ENCODE measurements at places on chromosomes 3 and 15. TPM values are rescaled to one million over a fixed set of nuclear protein-coding genes. Genes with fewer than 3 reads are reported as not detected.

DNA sequence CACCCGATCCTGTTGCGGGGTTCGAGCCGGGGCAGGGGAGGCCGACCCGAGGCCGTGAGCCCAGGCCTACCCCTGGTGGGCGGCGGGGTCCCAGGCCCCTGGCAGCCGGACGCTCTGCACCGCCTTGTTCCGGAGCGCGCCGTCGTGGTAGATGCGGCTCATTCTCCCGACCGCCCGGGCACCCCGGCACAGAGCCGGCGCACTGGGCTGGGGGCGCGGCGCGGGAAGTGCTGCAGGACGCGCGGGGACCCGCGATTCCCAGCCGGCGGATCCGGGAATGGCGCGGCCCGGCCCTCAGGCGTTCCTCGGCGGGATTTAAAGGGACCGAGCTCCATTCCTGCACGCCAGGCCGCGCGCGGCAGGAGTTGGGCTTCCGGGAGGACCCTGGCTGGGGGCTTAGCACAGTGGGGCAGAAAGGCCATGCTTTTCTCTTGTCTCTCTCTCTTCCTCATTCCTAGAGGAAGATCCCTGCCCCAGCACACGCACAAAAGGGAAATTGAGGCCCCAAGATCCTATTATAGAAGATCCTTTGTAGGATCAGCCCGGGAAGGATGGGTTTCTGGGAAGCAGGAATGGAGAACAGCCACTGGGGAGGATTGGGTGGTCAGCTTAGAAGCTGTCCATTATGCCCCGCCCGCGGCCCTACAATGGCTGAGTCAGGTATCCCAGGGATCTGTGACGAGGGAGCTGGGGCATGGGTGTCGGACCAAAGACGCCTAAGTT, at the start of gene ARPIN:
Gene ARPIN (minus strand): TSS at position 279 of the 723 bp plus-strand sequence. CDS start 117 bp downstream, at position 162.
- H3K4me1 ChIP-seq: peaks cover 27% of the 10 kb centered on the region
- no peaks in the 10 kb centered on the region for H3K36me3 ChIP-seq
- no peak within 1 kb of the TSS for H3K27ac ChIP-seq
- H3K4me3 ChIP-seq: peak within 1 kb of the TSS; percentile 76
- DNase-seq: peak; percentile 52

The ARRDC4 gene
- 39.8 TPM for total RNA-seq

DNA sequence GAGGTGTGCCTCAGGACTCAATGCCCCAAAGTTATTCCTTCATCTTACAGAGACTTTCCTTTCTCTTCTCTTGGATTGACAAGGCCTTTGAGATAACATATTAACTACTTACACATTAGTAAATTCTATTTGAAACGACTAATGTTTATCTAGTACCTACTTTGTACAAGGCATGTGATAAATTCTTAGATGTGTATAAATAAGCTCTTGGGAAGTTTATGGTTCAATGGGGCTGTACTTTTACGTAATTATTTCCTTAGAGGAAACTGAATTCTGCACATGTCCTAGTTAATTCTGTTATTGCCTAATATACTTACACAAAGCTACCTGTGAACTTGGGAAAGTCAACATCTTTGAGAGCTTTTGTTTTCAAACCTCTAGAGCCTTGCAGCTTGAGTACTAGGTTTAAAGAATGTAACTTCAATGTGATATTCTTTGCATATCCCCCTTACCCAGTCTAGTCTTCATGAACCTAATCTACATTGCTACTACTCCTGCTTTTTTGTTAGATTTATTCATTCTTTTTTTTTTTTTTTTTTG, 58.5 kb upstream of the RAP2B start:
- H3K36me3 ChIP-seq: no peaks in the 10 kb centered on the region
- H3K4me3 ChIP-seq: no peak overlapping the region
- H3K27me3 ChIP-seq: no peaks in the 10 kb centered on the region
- peak; percentile 9 for DNase-seq
- no peak overlapping the region for H3K27ac ChIP-seq

GRCh38 chr3:122754929-122755328, 38.7 kb downstream of the HSPBAP1 start:
- H3K4me3 ChIP-seq: no peak overlapping the region
- no peaks in the 10 kb centered on the region for H3K27me3 ChIP-seq
- no peak overlapping the region for H3K27ac ChIP-seq
- H3K36me3 ChIP-seq: peaks cover 36% of the 10 kb centered on the region
- no peaks in the 10 kb centered on the region for H3K4me1 ChIP-seq
- DNase-seq: peak; percentile 74

GRCh38 chr15:78130466-78131294, 565 bp downstream of the CIB2 start:
- no peak for DNase-seq
- H3K27ac ChIP-seq: peak overlapping the region; percentile 59
- no peaks in the 10 kb centered on the region for H3K36me3 ChIP-seq
- H3K27me3 ChIP-seq: no peaks in the 10 kb centered on the region
- peak overlapping the region; percentile 72 for H3K4me3 ChIP-seq
- H3K4me1 ChIP-seq: peaks cover 5% of the 10 kb centered on the region

GRCh38 chr3:63936925-63937324, 24.7 kb upstream of the SCAANT1 start:
- peaks cover 14% of the 10 kb centered on the region for H3K36me3 ChIP-seq
- peaks cover 44% of the 10 kb centered on the region for H3K4me1 ChIP-seq
- DNase-seq: no peak
- H3K27me3 ChIP-seq: no peaks in the 10 kb centered on the region
- H3K27ac ChIP-seq: peak overlapping the region; percentile 57
- H3K4me3 ChIP-seq: no peak overlapping the region

GRCh38 chr3:172581757-172582166, 58.5 kb upstream of the TNFSF10 start:
- peak overlapping the region; percentile 76 for H3K27ac ChIP-seq
- H3K4me3 ChIP-seq: no peak overlapping the region
- DNase-seq: no peak

The IL5RA gene
- total RNA-seq: not detected

DNA sequence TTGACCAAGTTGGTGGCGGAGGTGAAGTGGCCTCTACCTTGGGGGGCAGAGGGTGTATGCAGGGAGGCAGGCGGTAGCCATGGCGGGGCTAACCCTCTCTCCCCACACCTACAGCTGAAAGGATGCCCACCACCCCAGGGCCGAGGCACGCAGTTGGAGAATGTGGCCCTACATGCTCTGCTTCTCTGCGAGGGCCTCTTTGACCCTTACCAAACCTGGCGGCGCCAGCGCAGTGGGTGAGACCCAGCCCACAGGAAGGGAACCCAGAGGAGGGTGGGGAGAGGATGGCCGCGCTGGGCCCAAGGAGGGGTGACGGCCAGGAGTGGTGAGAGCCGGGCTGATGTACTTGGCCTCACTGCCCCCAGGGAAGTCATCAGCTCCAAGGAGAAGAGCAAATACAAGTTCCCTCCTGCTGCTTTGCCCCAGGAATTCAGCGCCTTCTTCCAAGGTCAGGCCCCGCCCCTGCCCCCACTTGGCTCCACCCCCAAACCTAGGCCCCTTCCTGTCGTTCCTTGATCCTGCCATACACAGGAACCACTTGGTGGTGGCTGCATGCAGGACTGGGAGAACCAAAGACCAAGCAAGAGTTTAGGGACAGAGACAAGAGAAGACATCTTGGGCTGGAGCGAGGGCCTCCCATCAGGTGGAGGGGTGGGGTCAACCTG, 9.8 kb downstream of the NBEAL2 start:
- no peak for DNase-seq
- H3K27ac ChIP-seq: no peak overlapping the region
- H3K4me3 ChIP-seq: no peak overlapping the region
- peaks cover 12% of the 10 kb centered on the region for H3K4me1 ChIP-seq
- H3K36me3 ChIP-seq: peaks cover 4% of the 10 kb centered on the region

DNA sequence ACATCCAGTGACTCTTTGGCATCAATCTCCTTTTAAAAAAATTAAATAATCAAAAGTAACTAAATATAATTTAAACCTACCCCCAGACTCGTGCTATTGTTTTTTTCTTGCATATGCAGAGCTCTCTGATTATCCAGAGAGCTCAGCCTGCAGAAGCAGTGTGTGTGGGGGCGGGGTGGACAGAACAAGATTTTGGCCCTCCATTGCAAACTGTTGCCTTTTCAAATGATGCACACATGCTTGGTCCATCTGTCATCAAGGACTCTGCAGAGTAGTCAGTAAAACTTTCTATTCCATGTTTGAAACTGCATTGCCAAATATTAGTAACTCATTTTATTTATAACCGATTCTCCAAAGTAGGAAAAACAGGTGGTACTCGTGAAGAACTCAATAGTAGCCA, 28.6 kb upstream of the STXBP5L start:
- H3K36me3 ChIP-seq: no peaks in the 10 kb centered on the region
- H3K27me3 ChIP-seq: peaks cover 72% of the 10 kb centered on the region
- DNase-seq: no peak
- H3K4me3 ChIP-seq: no peak overlapping the region

GRCh38 chr3:38115645-38116427, 21.1 kb downstream of the ACAA1 start:
- no peaks in the 10 kb centered on the region for H3K4me1 ChIP-seq
- peaks cover 12% of the 10 kb centered on the region for H3K27me3 ChIP-seq
- no peak overlapping the region for H3K4me3 ChIP-seq
- no peak for DNase-seq
- no peak overlapping the region for H3K27ac ChIP-seq
- peaks cover 11% of the 10 kb centered on the region for H3K36me3 ChIP-seq

DNA sequence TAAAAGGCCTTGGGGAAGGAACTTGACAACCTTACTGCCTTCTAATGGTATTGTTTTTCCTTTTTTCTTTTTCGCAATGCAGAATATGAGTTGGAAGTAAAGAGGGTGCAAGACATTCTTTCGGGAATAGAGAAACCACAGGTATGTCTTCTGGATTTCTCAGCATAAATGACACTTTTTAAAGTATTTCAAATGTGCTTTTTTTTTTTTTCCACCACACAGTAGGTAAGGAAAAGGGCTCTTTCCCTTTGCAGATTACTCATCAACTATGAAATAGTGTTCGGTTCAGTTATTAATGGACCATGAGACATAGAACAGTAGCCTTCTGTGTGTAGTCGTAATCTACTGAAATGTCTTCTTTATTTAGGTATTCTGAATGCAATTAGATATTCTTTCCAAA, 162.4 kb downstream of the GHSR start:
- DNase-seq: peak; percentile 38
- no peak overlapping the region for H3K4me3 ChIP-seq
- H3K36me3 ChIP-seq: peaks cover 49% of the 10 kb centered on the region
- H3K4me1 ChIP-seq: peaks cover 22% of the 10 kb centered on the region
- no peaks in the 10 kb centered on the region for H3K27me3 ChIP-seq
- H3K27ac ChIP-seq: peak overlapping the region; percentile 47

The GOLGA8G gene
- 0.09 TPM for total RNA-seq

DNA sequence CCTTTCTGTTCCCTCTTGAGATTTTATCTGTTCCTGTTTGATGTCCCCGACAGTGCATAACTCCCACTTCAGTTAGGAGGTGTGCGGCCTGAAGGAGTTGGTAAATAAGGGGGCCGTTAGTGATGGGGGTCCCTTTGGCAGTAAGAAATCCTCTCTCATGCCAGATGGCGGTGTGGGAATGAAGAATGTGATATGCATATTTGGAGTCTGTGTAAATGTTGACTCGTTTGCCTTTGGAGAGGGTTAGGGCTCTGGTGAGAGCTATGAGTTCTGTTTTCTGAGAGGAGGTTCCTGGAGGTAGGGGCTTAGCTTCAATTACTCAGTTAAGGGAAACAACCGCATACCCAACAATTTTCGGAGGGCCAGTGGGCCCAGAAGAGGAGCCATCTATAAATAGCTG, 38.8 kb upstream of the RNF7 start:
- no peaks in the 10 kb centered on the region for H3K4me1 ChIP-seq
- H3K36me3 ChIP-seq: no peaks in the 10 kb centered on the region
- H3K27me3 ChIP-seq: peaks cover 11% of the 10 kb centered on the region
- H3K4me3 ChIP-seq: no peak overlapping the region
- H3K27ac ChIP-seq: no peak overlapping the region

The PLA2G4D gene
- total RNA-seq: not detected

DNA sequence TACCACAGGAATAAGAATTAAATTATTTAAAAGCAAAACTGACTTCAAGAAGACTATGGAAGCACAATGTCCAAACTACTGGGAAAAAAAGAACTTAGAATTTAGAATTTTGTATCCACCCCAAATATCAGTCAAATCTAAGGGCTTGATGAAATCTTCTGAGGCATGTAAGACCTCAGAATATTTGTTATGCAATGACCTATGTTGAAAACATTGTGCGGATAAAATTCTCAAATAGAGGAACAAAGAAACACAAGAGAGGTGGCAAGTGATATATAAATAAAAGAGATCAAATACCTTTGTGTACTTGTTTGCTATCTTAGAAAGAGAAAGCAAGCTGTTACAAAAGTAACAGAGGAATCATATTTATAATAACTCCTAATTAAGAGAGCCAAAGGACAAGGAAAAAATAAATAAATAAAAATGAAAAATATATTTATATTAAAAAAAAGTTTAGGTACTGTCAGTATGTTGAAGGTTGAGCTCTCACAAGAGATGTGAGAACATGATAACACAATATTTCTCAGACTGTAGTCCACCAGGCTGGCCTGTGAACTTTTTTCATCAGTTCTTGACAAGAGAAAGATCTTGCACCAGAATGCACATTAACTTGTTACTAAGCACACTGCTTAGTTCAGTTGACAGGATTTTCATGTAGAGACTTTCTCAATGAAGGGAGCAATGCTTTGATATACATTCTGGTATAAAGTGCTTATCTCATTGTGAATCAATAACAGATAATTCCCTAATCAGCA, 50.0 kb downstream of the CPA3 start:
- no peaks in the 10 kb centered on the region for H3K36me3 ChIP-seq
- peaks cover 86% of the 10 kb centered on the region for H3K27me3 ChIP-seq
- no peaks in the 10 kb centered on the region for H3K4me1 ChIP-seq
- H3K27ac ChIP-seq: no peak overlapping the region

GRCh38 chr15:34055868-34056595, 17.0 kb upstream of the AVEN start:
- H3K27ac ChIP-seq: no peak overlapping the region
- no peaks in the 10 kb centered on the region for H3K36me3 ChIP-seq
- DNase-seq: no peak
- no peak overlapping the region for H3K4me3 ChIP-seq
- peaks cover 8% of the 10 kb centered on the region for H3K27me3 ChIP-seq
- no peaks in the 10 kb centered on the region for H3K4me1 ChIP-seq

The MORC1 gene
- not detected for total RNA-seq

- peak overlapping the region; percentile 85 for H3K4me3 ChIP-seq
- peak overlapping the region; percentile 66 for H3K27ac ChIP-seq
- no peaks in the 10 kb centered on the region for H3K27me3 ChIP-seq
- H3K36me3 ChIP-seq: peaks cover 38% of the 10 kb centered on the region
Measured at GRCh38 chr3:111979434-111980038, 710 bp downstream of the ABHD10 start.

The SERINC4 gene
- not detected for total RNA-seq

The SLC6A11 gene
- 1.5 TPM for total RNA-seq

DNA sequence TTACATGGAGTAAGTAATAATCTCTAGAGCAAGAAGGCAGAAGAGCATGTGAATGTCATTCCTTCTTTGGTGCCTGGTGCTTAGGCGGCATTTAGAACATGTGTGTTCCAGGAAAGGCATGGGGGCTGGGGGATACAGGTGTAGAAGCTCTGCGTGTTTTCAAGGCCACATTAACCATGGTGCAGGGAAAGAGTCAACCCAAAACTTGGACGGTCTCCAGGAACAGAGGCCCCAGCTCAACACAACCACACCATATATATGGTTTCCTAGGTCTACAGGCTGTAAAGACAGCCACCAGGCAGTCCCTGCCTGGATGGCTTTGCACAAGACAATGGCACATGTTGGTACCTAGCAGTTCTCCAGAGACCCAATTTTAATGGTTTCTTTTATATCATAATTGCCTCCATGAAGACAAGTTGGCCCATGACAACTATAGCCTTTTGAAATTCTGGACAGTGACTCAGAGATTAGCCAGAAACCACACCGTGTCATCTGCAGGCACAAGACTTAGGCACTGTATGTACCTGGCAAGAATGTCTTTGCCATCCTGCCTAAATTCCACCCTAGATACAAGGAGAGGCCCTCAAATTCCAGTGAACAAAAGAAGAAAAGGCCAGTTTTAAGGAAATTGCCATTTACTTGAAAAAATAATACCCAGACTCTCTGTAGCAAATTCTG, 25.0 kb upstream of the DGKG start:
- H3K4me1 ChIP-seq: peaks cover 12% of the 10 kb centered on the region
- no peak overlapping the region for H3K27ac ChIP-seq
- DNase-seq: peak; percentile 24
- no peak overlapping the region for H3K4me3 ChIP-seq
- H3K36me3 ChIP-seq: peaks cover 6% of the 10 kb centered on the region
- no peaks in the 10 kb centered on the region for H3K27me3 ChIP-seq
